ENCODE measurements at places on chromosomes 11 and 22.

DNA sequence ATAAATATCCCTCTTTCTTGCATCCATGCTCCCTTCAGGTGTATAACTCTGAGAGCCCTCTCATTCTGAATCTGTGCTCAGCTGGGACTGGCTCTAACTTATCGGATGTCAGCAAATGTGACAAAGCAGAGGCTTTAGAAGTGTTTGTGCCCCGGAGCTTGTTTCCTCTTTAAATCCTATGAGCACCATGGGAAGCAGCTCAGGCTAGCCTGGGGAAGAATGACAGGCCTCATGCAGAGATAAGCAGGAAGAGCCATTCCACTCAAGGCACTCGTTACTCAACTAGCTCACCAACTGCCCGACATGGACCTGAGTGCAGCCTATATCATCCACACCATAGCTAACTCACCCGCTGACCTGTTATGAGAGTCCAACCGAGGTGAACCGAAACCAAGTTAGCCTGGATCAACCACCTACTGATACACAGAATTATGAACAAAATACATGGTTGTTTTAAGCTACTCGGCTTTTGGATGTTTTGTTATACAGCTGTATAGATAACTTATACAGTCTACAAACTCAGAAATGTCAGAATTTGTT is 990.7 kb downstream of the NTM start:
- no peak for DNase-seq

GRCh38 chr11:73308961-73309919 is 1.2 kb downstream of the ARHGEF17 start:
- no peak for DNase-seq

GRCh38 chr11:37560346-37560745 is 962.3 kb upstream of the RAG2 start:
- DNase-seq, result no peak

DNA sequence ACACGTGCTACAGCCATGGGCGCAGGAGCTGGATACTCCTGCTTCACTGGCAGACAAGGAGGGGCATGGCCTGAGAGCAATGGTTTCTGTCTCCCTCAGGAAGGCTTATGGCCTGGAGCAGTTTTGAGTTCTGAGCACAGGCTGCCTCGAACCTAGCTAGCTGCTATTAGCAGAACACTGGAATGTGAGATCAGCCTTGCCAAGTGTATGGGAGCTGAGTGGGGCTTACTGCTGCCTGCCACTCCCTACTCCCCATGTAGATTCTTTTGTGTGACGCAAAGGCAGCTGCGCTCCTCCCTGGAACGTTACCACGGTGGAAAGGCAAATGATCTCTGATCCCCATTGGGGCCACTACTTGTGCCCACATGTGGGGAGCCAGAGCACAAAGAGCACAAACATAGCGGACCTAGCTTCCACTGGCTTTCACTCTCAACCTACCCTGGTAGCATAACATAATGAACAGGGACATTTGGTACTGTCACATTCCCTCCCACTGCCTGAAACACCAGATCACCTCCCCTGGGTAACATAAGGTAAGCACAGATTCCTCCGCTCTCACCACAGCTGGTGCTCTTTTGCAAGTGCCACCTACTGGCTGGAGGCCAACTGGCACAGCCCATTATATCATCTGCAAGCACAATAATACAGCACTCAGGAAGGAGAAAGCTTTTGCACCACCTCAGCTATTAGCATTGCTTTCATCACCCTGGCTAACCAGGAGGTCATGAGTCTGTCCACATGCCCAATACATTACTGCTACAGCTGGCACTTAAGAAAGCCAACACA is 84.6 kb upstream of the GUCY1A2 start:
- no peak for DNase-seq

DNA sequence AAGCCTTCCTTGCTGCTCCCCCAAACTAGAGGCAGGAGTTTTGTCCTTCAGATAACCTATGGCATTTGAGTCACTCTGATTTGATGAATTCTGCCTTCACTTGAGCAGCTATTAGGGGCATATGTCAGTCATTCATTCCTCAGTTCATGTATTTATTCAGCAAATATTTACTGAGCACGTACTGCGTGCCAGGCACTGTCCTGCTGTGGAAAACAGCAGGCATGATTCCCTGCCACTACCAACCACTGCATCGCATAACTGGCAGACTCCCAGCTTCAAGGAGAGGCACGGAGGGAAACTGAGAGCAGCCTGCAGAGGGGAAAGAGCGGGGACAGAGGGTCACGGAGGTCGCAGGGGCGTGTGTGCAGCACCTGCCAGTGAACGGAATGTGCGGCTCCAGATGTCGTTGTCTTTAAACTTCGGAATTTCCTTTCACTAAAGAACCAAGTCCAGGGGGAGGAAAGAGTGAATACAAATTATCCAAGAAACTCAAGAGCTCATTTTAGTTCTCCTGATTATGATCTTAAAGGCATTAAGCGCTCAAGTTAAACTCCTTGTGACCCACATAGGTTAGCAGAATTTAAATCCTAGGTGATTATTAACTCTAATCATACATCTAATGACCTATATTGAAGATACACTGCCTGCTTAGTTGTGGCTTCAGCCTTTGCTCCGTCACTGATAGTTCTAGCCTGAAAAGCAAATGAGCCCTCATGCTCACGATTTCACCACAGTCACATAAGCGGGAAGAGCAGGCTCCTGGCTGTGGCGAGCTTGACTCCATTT is 12.6 kb downstream of the PPARA start:
- DNase-seq, result no peak

DNA sequence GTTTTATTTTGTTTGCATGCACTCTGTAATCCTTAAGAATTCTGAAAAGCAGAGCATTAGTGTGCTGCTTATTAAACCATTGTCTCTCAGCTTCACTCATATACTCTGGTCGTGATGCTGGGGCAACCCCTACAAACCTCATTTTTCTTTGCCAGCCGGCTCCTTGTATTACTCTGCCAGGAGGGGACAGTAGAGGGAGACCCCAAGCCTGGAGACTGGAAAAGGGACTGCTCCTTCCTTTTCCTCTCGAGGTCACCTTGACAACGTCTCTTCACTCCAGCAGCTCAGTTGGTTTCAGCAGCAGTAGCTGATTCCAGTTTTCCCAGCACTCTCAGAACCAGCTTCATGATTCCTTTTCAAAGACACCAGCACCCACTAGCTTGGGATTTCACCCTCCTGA is 2.8 kb upstream of the JHY start:
- no peak for DNase-seq

DNA sequence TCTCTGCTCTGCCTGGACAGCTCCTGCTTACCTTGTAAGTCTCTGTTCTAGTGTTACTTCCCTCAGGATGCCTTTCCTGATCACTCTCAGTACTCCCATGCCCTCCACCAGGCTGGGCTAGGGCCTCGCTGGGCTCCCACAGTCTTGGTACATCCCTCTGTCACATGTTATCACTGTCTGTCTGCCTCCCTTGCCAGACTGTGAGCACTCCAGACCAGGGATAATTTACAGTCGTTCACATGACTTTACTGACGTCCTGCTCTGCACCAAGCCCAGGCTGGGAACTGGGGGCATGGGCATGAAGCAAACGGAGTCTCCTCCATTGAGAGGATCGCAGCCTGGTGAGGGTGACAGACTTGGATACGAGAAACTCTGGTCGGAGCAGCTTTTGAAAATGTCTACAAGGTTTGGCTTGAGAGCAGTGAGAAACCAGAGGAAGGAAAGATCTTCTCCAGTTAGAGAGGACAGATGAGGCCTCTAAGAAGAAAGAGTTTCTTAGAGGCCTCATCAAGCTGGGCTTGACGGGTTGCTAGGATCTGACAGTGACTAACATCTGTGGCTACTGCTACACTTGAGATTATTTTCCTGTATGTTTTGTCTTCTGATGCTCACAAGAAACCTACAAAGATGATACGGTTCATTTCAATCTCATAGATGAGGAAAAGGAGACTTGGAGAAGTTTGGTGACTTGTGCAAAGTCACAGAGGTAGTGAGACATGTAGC is 12.5 kb downstream of the USP35 start:
- no peak for DNase-seq

- DNase-seq, result no peak
These were observed 630.7 kb downstream of the TBC1D22A start for GRCh38 chr22:47393191-47393590.

- DNase-seq, result peak; percentile 56
These were observed 12.6 kb downstream of the JAML start for GRCh38 chr11:118212131-118212725.

DNA sequence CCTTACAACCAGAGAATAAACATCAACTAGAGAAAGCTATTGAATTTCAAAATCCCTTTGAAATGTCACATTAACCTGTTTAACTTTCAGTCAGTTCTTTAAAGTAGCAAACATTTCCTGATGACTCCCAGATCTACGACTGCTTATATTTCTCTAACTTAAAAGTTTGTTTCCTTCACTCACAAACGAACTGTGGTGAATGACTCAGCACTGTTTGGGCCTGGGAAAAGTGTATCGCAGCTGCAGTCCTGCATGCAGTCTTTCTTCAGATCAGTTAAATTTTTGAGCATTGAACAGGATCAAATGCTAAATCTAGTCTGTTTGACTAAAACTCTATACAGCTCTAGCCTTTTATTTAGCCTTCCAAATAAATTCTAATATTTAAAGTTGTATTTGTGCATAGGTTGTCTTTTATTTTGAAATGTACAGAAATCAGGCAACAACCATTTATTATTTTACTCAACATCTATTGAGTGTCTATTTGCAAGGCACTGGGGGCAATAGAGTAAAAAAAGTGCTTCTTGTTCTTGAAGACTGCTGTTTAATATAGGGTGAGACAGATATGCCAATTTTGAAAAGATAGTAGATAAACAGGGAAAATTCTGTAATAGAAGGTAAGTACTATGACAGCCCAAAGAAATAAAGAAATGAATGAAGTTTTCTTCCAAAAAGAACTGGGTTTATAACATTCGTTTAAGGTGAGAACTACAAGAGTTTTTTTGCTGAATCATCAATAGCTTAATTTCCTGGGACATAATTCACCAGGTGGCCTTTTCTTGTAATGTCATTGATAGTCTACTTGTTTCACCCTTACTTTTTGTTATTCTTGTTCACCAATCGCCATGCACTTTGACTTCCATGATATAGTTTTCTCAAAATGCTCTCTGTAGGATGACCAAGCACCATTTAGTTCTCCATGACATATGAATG is 235.4 kb downstream of the METTL15 start:
- DNase-seq, result no peak

- DNase-seq, result no peak
These were observed 48.8 kb downstream of the ACAT1 start for GRCh38 chr11:108170184-108170583.

GRCh38 chr11:122758974-122759373 is 79.3 kb upstream of the CRTAM start:
- no peak for DNase-seq

- no peak for DNase-seq
These were observed 3.7 kb downstream of the SMIM35 start for GRCh38 chr11:118082880-118083552.

DNA sequence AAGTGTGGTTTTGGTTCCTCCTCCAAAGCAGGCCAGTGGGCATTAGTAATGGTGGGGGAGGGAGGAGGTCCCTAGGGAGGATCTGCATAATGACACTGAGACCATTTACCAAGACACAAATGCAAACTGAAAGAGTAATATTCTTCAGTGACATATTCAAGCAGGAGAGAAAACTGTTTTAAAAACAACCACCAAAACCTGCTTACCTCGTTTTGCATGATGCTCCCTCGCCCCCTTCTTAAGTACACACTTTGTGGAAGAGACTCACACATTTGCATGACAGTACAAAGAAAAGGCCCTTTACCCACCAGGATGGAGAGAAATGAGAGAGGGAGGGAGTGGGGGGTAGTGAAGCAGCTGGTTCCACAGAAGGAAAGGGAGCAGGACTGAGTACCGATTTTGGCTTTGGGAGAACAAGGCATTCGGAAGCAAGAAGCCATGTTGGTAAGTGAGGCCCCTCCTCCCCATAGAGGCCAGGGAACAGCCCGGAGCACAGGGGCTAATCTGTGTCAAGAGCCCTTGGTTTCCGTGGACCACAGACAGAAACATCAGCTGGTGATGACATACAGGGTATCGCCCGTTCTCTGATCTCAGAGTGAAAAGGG is 13.0 kb upstream of the OPCML start:
- no peak for DNase-seq

DNA sequence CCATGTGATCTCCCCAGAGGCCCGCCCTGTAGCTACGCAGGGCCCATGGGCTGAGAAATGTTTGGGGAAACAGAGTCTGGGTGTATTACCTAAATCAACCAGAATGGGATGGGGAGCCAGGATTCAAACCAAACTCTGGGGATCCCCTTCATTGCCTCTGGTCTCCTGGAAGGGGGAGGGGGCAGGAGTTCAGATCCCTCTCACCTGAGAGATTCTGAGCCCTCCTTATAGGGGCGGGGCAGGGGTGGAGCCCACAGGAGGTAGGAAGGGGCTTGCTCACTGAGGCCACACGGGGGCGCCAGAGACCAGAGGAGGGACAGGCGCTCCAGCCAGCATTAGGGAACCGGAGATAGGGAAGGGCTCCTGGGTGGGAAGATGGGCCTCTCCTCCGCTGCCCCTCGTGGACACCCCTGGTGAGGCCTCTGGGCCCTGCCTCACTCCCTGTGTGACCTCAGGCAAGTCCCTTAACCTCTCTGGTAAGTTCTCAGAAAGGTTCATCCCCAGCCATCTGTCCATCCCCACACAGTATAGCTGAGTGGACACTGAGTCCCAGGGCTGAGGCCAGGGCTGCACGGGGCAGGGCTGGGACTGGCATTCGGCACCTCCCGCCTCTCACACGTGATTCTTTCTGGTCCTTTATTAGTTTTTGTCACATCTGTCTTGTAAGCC is 2.7 kb upstream of the CDC42BPG start:
- peak; percentile 98 for DNase-seq

GRCh38 chr11:19746086-19746485 is 33.4 kb downstream of the NAV2 start:
- DNase-seq, result no peak

DNA sequence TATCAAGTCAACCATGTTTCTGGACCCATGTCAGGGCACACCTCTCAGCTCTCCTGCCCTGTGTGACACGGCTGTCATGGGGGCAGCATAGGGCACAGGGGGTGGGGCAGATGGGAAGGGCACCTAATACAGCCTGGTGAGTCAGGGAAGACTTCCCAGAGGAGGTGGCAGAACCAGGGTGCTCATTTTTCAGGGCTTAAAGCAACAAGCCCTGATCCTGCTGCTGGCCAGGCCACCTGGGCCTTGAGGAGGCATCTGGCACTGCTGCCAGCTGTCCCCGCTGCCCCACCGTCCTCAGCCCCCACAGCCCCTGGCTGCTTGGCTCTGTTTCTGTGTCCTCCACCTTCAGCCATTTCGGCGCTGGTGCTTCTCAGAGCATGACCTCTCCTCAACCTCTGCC is 4.4 kb downstream of the MAP3K11 start:
- DNase-seq, result no peak

DNA sequence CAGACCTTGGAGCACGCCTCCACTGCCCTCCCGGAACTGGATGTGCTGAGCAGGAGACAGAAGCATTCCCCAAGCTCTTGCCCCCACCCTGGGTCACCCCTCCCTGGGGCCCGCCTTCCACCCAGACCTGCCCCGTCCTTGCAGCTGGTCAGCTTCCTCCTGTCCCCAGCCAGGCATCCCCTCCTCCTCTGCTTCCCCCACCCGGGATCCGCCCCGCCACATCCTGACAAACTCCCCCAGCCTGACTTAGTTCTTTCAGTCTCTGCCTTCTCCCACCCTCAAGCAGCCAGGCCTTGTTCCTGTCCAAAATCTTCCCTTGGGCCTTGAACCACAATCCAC is 1.1 kb upstream of the PLXNB2 start:
- no peak for DNase-seq
